ENCODE measurements at places on chromosomes 2 and 18. TPM values are rescaled to one million over a fixed set of nuclear protein-coding genes. Genes with fewer than 3 reads are reported as not detected.

Gene CPSF3
- total RNA-seq: 65.5 TPM

Gene CD8A
- not detected for total RNA-seq

DNA sequence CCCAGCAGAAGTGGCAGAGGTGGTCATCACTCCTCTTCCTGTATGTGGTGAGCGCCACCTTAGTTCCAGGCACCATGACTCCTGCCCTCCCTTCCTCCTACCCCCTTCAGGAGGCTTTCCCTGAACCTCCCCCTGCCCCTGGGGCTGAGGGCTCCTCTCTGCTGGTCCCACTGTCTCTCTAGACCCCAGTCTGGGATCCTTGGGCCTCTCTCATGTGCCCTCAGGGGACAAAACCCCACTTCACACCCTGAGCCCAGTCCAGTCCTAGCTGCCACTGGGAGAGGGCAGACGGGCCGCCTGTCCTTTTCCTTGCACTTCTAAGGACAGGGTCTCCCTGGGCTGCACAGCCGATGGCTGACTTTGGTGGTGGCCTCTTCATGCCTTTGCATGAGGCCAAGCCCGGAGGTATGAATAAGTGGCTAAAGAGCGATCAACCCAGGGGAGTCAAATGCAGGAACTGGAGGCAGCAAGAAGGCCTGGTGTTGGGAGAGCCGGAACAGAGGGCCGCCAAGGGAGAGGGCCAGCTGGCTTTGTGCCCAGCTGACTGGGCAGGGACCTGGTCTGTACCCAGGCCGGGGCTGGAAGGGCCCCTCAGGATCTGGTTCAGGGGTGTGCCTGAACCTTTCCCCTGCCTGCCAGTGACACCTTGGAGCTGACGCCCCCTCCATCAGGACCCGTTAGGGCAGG lies 29.5 kb downstream of the GLI2 start:
- DNase-seq: no peak

DNA sequence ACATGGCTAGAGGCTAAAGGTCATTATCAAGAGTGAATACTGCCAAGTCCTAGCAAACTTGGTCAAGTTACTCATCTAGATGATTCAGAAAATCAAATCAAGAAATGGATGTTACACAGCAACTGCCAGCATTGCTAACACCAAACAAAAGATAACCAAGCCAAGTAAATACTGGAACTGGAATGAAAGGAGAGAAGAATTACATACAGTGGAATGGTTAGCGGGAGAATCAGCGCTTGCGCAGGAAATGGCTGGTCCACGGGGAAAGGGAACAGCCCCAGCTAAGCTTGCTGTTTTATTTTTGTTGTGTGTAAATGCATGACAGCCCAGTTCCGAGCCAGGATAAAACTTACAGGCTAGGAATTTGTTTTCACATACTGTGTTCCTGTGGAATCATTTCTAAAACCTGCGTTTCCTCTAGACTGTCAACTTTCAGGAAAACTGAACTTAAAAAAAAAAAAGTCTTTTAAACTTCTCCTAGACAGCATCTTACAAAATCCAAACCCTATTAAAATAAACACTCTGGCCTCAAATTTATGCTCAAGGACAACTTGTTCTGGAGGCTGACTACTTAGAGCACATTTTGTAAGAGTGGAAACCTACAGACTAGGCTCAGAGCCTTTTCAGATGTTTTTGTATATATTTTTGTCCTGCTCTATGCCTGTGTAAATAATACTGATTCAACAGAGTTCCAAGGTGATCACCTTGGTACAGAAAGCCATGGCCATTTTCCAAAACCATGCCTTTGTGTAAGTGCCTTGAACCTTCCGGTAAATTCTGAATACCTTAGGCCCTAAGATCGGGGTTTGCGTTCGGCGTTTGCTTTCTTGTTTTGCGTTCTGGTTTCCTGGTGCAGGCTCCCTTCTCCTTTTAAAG lies 30.7 kb upstream of the TXNDC2 start:
- DNase-seq: no peak

GRCh38 chr18:32763293-32763692 lies 9.5 kb downstream of the KLHL14 start:
- no peak for DNase-seq

DNA sequence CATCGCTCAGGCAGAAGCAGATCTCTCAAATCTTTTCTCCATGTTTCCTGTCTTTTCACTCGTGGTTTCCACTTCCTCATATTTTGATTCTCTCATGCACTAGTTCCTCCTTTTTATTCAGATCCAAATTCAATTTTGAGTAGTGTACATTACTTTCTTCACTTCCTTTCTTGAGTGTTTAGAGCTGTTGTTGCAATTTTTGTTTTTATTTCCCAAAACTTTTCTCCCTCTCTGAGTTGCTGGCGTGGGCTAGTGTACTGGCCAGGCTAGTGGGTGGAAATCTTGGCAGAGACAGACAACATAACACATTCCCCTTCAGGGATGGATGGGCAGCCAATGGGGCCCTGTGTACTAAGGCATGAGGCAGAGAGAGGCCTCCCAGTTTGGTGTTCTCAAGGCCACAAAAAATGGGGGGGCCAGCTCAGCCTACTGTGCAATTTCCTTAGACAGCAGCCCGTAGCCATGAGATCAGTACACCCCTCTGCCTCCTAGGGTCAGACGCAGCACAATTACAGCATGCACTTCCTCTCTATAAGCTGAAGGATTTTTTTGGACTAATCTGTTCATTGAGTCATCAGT lies 145.1 kb upstream of the PID1 start:
- no peak for DNase-seq

- peak; percentile 29 for DNase-seq
Measured at GRCh38 chr2:192749611-192750200, 555.0 kb upstream of the TMEFF2 start.

GRCh38 chr2:186532891-186533290 lies 46.8 kb downstream of the ZC3H15 start:
- DNase-seq: no peak

- no peak for DNase-seq
Measured at GRCh38 chr2:8693157-8693821, 11.4 kb downstream of the ID2 start.

GRCh38 chr2:21567395-21567794 lies 443.6 kb downstream of the TDRD15 start:
- DNase-seq: no peak

- DNase-seq: no peak
Measured at GRCh38 chr2:33313039-33313438, 163.4 kb upstream of the RASGRP3 start.

DNA sequence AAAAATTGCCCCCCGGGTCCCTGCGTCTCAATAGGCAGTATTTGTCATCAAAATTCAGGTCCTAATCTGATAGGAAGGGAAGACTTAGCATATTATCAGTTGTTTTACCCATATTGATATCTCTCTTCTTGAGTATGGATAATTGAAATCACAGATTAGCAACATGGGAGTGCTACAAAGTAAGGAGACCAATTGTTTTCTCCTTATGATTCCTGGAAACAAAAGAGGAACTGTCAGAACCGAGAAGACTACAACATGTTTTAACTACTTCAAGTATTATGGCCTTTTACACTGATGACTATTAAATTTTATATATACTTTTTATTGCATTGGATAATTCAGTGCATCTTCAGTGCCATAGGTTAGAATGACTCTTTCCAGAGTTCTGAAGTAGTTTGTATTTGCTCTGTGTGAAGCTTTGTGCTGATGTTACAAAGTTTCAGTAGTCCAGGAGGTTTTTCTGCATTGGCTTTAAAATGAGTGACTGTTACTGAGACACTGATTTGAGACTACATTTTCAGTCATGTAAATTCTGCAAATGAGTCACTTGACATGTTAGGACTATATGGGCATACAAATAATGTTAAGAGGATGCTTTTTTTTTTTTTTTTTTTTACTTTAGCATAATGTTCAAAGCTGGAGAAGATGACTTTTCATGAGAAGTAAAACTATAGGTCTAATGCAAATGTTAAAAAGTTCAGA lies 19.7 kb upstream of the TLK1 start:
- DNase-seq: no peak

DNA sequence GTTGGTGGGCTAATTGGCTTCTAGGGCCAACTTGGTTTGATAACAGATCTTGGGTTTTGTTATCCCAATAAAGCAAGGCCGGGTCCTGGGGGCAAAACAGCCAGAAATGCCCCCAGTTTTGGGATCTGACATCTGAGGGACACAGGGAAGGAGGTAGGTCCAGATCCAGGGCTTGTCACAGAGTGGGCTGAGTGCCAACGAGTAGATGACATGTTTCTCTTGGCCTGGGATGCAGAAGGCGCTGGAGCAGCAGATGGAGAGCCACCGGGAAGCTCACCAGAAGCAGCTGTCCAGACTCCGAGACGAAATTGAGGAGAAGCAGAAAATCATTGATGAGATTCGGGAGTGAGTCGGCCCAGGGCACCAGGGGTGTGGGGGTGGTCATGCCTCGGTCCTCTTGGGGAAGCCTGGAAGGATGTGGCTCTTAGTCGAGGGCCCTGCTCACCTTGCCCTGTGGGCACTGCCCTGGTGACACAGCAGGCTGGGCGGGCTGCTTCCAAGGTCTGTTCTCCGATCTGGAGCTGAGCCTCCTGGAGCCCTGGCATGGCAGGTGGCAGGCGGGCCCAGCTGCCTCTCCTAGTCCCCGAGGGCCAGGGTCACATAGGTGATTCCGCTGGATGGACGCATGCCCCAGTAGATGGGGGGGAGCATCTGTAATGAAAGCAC lies 40.2 kb upstream of the LYPD6B start:
- DNase-seq: no peak

- peak; percentile 92 for DNase-seq
Measured at GRCh38 chr18:3688690-3689089, 238.7 kb downstream of the TGIF1 start.

- no peak for DNase-seq
Measured at GRCh38 chr2:105888625-105889024, 143.9 kb downstream of the NCK2 start.

All from H4 (cell line).